Stimulated activated CD4-positive, alpha-beta T cell treated with anti-CD3 and anti-CD28 coated beads, Interleukin-1b, Interleukin-23, amount 100 ng/mL, for 48 hours (primary cell): ENCODE measurements at places on chromosomes 1 and 21.

DNA sequence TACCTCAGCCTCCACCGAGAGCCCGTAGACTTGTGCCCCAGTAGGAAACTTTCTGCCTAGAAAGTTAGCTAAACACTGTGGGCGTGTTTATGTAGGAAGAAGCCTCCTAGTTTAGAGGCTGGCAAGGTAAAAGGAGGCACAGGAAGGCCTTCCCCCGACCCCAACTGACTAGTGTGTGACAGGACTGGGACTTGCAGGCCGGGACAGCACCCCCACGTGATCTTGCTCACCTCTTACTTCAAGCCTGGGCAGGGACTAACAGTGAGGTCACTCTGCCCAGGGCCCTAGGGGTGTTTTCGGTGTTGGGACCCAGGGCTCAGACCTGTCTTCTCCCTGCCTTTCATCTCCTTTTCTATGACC lies 392 bp upstream of the TAGLN2 start:
- peak; percentile 64 for DNase-seq

DNA sequence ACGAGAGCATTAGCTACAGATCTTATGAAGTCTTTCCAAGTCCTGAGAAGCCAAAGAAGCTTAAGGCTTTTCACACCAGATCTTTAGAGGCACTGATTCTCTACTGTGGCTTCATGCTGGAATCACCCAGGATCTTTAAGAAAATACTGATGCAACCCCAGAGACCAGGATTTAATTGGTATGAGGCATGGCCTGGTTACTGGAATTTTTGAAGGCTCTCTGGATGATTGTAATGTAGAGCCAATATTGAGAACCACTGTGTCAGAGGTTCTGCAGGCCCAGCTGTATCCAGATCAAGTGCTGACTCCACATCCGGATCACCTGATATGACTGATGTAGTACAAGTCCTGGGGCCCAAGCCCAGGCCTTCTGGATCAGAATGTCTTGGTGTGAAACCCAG lies 105.7 kb downstream of the PLPPR5 start:
- DNase-seq: no peak

- DNase-seq: peak; percentile 67
Observed at GRCh38 chr1:67535474-67535873, 105.3 kb upstream of the SERBP1 start.

- DNase-seq: no peak
Observed at GRCh38 chr21:37383086-37383485, 16.5 kb downstream of the DYRK1A start.

GRCh38 chr1:51526248-51526647 lies 7.2 kb upstream of the EPS15 start:
- DNase-seq: no peak

GRCh38 chr1:40711465-40712404 lies 20.2 kb downstream of the NFYC start:
- DNase-seq: no peak

DNA sequence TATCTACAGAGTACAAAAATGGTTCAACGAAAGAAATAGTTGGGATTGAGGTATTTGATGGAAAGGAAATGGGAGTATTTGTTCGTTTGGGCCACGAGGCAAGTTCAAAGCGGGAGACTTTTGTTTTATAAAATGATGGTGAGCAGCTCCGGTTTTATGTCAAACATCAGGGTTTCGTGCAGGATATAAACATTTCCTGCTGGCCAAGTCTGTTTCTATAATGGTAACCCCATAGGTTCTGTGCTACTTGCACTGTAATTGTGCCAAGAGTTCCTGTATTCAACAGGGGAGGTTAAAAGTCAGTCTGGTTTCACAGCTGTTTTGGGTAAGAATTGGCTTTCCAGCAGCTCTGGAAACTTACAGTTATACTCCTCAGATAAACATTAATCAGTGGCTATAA lies 290.3 kb upstream of the NRIP1 start:
- DNase-seq: no peak

GRCh38 chr21:37342046-37342632 lies 24.4 kb upstream of the DYRK1A start:
- no peak for DNase-seq

DNA sequence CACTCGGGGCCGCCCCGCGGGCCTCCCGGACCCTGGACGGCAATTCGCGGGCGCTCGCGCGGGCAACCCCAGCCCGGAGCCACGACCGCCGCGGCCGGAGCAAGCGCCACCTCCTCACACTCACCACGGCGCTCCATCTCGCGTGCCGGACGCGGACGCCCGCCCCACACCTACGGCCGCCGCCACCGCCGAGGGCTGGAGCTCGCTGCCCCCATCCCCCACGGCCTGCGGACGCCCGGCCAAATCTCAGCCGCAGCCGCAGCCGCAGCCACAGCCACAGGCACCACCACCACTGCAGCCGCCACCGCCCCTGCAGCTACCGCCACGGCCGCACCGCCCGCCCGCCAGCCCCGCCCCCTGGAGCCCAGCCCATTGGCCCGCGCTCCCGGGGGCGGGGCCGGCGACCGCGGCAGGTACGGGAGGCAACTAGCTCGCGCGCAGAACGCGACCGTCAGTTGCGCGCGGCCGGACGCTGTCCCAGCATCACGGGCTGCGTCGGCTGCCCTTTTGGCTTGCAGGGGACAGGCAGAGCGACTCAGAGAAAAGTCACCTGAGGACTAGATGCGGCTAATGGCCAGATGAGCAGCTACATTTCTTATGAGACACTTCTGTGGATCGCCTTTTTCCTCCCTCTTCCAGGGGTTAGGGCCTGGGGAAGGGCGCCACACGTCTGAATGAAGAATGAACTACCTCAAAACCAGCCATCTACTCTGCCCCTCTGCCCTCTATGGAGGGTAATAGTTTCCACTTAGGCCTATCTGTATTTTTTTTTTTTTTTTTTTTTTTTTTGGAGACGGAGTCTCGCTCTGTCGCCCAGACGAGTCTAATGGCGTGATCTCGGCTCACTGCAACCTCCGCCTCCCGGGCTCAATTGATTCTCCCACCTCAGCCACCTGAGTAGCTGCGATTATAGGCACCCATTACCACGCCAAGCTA lies at the start of gene ARHGAP29:
TSS of gene ARHGAP29 (minus strand) at position 294 of the 936 bp plus-strand sequence. CDS start 5,973 bp downstream, outside the sequence.
- peak; percentile 57 for DNase-seq

GRCh38 chr1:39398278-39399021 lies 93.0 kb upstream of the BMP8A start:
- DNase-seq: peak; percentile 47
